ENCODE measurements at places on chromosomes 3 and 15. TPM values are rescaled to one million over a fixed set of nuclear protein-coding genes. Genes with fewer than 3 reads are reported as not detected.

- no peak for DNase-seq
These were observed 53.7 kb downstream of the GRIP2 start for GRCh38 chr3:14486460-14486859.

DNA sequence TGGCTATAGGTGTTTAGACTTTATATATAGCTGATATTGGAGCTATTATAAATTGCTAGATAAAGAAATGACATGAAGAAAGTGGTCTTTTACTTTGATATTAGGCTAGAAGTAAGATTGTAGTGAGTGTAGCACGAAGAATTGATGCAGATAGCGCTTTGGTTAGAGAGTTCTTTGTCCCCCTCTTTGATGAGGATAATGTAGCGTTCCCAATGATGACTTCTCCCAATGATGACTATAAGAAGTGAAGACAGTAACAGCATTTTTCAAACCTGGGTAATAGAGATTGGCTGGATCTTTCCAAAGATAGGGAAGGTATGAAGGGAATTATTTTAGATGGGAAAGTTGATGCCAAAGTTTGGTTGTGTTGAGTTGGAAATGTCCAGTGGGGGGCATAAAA is 4.3 kb downstream of the MINDY2 start:
- DNase-seq: no peak

Gene ZNF385D
- polyA plus RNA-seq: 11.8 TPM

Gene CMTM8
- polyA plus RNA-seq: 12.6 TPM

DNA sequence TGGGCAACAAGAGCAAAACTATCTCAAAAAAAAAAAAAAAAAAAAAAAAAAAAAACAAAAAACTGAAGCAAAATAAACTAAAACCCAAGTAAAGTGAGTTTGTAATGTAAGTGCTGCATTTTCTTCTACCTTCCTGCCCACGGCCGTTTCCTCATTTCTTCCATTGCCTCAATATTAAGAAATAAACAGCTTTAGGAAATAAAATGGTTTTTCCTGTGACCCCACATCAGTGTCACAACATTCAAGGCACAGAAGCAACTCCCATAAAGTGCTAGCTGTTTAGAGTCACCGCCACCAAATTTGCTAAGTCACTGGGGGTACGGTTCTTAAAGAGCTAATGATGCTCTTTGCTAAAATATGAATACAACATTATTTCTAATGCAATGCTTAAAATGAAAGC is 3.3 kb downstream of the PKM start:
- no peak for DNase-seq

Gene ILDR1
- polyA plus RNA-seq: 0.30 TPM

DNA sequence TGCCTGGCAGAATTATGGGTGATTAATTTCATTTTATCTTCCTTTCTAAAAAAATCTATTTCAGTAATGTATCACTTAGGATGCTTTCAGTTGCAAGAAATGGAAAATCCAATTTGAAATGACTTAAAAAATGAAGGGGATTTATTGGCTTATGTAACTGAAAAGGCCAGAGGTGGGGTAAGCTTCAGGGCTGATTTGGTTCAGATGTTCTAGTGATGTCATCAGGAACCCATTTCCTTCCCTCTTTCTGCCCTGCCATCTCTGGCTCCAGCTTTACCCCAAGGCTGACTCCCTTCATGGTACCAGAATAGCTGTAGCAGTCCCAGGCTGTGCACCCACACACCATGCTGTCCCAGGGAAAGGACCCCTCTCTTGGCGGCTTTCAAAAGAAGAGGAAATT is 18.5 kb upstream of the REC114 start:
- no peak for DNase-seq

DNA sequence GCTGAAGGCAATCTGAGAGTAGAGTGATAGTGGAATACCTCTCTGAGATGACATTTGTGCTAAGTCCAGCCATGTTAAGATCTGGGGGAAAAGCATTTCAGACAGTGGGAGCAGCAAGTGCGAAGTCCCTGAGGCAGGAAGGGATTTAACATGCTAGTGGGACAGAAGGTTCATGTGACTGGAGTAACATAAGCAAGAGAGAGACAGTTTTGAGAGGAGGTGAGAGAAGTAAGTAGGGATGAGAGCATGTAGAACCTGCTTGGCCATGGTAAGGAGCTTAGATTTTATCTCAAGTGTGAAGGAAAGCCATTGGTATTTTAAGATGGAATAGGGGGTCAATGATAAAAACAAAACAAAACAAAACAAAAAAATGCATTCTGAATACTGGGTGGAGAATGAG is 358.6 kb upstream of the KCNH8 start:
- DNase-seq: no peak

DNA sequence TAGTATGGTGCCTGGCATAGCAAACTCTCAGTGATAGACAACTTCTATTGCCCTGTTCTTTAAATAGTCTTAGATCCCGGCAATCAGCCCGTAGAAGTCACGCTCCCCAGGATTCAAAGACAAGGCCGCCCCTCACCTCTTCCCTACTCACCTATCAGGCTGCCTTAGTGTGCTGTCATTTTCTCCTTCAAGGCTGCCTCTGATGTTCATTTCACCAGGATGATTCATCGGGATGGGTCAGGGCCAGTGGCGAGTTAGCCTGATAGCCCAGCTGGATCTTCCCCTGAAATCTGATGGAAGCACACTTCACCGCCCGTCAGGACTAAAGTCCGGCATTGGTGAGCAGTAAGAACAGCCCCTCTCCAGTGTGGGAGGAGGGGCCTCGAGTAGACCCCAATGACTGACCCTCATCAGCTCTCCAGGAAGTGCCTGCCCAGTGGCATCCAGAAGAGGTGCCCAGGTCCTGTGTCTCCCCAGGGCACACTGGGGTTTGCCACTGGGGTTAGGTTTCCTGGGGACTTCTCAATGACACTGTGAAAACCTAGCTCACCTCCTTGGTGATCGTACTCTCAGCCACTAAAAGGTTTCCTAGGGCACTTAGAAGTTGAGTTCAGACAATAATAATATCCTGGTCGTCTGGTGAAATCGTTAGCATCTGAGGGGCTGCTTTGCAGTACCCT is 37.5 kb downstream of the TPM1 start:
- no peak for DNase-seq

Gene EOMES
- 0.05 TPM for polyA plus RNA-seq

- DNase-seq: no peak
These were observed 45.3 kb upstream of the FAM3D start for GRCh38 chr3:58711871-58712270.
